ENCODE measurements at places on chromosomes 11 and 22.

- peak; percentile 36 for DNase-seq
Observed at GRCh38 chr11:126680131-126680530, 320.4 kb downstream of the KIRREL3 start.

DNA sequence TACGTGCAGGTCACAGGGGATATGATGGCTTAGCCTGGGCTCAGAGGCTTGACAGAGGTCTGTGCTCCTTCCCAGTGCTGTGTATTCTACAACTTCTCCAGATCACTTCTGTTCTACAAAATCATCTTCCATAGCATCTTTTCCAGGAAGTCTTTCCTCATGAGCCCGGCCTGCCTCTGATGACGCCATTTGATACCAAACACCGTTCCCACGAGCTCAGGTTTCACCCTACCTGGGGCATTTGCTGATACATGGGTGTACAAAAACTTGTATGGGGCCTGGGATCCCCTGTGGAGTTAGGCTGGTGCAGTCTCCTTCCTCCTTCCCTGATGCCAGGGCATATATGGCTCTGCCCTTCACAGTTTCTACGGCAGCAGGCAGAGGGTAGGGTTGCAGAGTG lies 78.7 kb downstream of the NECTIN1 start:
- DNase-seq: no peak

- DNase-seq: no peak
Observed at GRCh38 chr11:27228232-27228905, 134.6 kb downstream of the CCDC34 start.

DNA sequence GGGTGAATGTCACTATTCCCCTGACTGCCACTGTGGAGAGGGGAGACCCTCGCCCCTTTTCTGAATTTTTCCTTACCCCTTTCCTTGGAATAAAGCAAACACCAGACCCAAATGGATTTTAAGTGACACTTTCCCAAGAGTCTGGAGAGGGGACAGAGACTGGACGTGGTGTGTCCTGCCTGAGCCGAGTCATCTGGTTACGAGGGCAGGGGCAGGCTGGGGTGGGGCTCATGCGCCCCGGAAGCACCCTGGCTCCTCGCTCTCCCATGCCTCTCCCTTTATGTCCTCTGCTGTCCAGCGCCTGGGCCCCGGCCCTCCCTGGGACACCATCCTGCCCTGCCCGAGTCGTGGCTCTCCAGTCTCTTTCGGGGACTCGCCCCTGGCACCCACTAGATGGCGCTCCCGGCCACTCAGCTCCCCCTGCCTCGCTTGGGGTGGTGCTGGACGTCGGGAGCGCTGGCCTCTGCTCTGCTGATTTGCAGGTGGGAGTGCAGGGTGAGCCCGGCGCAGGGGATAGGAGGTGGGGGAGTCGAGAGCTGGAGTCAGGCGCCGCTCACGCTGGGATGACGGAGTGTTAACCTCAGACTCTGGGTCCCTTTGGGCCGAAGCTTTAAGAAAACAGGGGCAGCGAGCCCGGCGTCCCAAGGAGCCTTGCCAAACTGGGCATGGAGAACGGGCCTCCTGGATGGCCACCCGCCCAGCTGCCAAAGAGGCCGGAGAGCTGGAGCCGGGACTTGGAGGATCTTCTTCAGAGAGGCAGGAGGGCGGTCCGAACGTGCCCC lies 89.8 kb downstream of the RPS6KA4 start:
- peak; percentile 56 for DNase-seq

- no peak for DNase-seq
Observed at GRCh38 chr22:31627223-31627731, 34.7 kb downstream of the PISD start.

DNA sequence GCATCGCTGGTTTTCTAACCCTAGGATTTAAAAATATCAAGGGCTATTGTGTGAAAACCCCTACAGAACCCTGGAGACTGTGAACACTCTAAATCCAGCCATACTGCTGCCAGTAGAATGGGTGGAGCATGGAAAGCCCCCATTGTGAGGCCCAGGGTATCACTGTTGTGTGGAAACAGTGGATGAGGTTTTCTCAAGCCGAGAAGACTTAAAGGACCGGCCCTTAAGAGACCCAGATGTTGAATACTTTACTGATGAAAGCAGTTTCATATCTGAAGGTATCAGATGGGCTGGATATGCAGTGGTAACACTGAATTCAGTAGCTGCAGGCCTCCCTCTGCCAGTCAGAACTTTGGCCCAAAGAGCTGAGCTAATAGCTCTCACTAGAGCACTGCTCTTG lies 41.6 kb upstream of the GLYAT start:
- DNase-seq: no peak

GRCh38 chr11:70578371-70578770 lies 180.0 kb downstream of the CTTN start:
- DNase-seq: no peak

DNA sequence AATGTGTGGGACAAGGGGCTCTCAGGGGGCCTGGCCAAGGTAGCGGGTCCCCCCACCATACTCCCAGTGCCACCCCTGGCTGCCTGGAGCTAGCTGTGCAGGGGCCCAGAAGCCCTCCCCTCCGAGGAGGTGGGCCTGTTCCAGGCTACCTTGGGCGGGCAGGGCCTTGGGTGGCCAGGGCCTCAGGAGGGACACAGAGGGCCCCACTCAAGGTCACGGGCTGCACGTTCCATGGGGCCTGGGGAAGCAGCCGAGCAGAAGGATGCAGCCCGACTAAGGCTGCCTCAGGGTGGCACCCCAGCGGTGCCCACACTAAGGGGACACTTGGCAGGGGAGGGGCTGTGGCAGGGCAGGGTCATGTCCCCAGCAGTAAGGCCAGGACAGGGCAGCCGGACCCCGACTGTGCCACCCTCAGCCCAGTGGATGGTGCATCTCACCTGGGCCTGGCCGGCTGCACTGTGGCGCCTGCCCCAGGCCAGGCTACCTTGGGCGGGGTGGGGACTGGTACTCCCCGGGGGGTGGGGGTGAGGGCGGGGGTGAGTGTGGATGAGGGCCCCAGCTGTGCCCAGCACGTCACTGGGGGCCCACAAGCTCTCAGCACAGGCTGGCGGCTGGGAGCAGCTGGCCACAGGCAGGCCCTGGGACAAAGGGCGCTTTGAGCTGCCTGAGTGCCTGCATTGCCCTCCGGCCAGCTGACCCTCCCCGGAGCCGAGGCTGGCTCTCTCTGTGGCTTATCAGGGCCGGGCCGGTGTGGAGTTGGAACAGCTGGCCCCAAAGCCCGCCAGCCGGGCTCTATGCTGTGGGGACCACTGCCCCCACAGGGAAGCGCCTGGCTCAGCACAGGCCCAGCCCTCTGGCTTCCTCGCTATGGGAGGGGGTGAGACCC lies 117.1 kb downstream of the KCNQ1 start:
- DNase-seq: no peak

- DNase-seq: no peak
Observed at GRCh38 chr11:130578738-130579368, 130.4 kb downstream of the ADAMTS15 start.

GRCh38 chr11:468493-468892 lies 18.4 kb downstream of the PTDSS2 start:
- DNase-seq: no peak

DNA sequence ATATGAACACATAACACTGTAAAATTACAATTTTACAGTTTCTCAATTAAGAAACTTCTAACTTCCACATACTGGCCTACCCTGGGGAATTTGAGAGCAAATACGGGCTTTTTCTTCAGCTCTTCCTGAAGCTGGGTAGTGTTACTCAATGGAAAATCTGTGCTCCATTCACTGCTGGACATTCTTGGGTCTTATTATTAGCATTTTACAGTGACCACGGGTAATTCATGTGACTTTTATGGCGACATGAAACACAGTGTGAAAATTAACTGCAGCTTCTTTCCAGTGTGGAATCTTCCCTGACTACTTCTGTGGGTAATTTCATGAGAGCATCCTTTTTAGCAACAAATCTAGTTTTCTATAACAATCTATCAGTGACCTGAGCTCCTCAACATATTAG lies 423.7 kb upstream of the ANO5 start:
- no peak for DNase-seq

GRCh38 chr22:44181912-44182587 lies 1.3 kb downstream of the PARVG start:
- DNase-seq: no peak

DNA sequence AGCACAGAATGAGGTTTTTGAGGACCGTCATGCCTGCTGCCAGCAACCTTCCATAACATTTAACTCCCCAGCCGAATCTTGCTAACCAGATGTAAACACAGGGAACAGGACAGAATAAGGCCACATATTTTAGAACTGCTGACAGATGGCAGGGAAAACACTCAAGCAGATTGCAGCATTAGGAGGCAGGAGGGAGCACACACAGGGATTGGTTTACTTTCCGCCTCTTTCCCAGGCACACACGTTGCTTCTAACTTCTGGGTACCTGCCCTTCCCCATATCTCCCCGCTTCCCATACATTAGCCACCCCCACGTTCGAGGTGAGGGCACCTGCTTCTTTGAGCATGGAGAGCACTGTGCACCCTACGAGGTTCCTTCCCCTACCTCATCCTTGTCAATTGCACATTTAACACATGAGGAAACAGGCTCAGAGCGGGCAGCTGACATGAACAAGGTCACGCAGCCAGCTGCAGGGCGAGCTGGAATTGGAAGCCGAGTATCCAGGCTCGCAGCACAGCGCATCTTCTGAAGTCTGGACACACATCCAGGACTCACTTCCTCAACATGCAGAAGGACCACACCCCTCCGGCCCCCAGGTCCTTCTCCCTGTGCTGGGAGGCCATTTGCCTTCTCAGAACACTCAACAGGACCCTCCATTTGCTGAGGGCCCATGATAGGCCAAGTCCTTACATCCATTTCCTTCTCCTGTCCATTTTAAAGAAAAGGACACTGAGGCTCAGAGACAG lies 18.7 kb downstream of the ASPHD2 start:
- DNase-seq: no peak

- DNase-seq: no peak
Observed at GRCh38 chr22:37298748-37299495, 16.6 kb downstream of the CYTH4 start.

DNA sequence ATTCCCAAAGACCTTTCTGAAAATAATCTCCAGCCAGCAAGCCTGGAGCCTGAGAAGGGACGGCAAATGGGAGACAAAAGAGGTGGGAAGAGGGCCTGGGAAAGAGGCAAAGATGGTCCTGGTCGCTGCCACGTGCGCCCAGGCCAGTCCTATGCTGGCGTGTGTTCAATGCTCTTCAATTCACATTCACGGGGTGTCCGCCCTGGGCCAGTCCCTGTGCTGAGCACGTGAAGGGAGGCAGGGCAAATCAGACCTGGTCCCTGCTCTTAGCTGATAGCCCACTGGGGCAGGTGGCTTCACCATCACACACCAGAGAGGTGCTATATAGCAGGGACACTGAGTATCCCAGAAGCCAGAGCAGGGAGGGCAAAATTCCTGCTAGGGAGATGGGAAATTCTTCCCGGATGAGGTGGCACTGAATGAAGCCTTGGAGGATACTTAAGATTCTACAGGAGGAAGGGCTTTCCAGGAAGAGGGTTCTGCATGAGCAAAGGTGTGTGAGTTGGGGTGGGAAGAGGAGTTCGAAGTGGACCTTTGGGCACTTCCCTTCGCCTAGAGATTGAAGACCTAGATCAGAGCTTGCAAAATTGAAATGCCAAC lies 148.2 kb downstream of the CHST1 start:
- DNase-seq: no peak

DNA sequence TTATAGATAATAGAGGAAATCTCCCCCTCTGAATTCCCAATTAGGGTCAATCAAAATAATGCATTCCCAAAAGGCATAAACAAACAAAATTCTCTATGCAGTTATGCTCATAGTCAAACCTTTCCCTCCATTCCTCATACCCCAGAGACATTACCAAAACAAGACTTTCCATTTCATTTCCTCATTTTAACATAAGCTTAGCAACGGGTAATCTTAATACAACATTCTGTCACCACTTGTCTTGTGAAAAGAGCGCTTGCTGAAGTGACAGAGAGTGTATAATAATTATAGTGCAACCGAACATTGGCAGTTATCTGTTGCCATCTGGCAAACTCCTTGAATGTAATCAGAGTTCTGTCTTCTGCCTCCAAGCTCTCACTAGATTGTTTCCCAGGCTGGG lies 1.2 kb upstream of the SLN start:
- no peak for DNase-seq

DNA sequence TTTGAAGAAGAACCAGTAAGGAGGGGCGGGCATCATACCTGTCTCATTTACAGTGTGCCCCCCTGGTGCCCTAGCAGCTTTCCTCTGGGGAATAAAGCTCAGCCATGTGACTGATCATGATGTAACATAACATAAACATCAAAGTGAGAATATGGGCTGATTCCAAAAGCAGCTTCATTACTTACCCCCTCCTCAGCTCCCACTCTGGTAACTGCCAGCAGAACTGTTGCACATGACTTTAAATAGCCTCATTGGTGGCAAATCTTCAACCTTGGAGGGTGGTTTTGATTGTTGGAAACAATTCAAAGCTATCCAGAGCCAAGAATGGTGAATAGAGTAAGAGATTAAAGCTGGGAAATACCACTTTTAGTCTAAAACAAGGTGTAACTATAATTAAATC lies 384.6 kb downstream of the BUD13 start:
- DNase-seq: no peak

GRCh38 chr11:61555051-61555969 lies 25.6 kb downstream of the SYT7 start:
- DNase-seq: no peak
